ENCODE measurements at places on chromosomes 12 and 14. TPM values are rescaled to one million over a fixed set of nuclear protein-coding genes. Genes with fewer than 3 reads are reported as not detected.

Gene GYS2
- not detected for total RNA-seq

Gene EPS8
- 64.4 TPM for total RNA-seq

Gene ADIPOR2
- 61.1 TPM for total RNA-seq

Gene LMO3
- total RNA-seq, result 176 TPM

DNA sequence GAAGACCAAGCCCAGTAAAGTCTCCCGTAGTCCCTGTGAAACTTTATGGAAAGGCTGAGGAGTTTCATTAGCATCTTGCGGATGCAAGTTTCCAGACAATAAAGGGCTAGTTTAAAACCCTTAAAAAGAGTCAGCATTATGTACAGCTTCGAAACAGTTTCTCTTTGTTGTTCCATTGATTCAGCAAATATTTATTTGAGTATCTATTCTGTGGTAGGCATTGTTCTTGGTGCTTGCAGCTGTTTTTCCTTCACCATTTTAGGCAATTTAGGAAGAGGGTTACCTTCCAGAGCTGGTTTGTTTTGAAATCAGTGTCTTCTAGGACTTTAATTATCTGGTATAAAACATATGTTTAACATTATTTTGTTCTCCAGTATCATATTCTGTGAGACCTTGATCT lies 1.5 kb downstream of the SLIRP start:
- no peak for DNase-seq

GRCh38 chr12:75011120-75011519 lies 198.5 kb downstream of the KCNC2 start:
- DNase-seq, result no peak

DNA sequence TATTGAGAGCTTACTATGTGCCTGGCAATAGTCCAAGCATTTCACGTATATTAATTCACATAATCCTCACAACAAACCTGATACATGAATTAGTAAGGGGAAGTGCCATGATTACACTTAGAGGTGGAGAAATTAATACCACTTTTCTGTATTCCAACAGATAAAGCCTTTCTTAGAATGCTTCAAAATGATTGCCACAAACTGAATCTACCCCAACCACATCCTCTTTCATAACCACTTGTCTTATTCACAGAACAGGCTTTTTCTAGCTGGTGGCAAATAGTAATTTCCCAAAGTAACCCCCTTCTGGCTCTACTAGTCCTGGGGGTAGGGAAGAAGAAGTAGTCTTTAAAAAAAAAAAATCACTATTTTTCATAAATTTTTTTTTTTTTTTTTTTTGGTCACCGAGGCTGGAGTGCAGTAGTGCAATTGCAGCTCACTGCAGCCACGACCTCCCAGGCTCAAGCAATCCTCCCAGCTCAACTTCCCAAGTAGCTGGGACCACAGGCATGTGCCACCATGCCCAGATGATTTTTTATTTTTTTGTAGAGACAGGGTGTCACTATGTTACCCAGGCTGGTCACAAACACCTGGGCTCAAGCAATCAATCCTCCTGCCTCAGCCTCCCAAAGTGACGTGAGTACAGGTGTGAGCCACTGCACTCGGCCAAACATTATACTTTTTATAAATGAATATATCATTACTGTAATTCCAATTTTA lies 59.0 kb upstream of the ARID2 start:
- DNase-seq, result no peak

DNA sequence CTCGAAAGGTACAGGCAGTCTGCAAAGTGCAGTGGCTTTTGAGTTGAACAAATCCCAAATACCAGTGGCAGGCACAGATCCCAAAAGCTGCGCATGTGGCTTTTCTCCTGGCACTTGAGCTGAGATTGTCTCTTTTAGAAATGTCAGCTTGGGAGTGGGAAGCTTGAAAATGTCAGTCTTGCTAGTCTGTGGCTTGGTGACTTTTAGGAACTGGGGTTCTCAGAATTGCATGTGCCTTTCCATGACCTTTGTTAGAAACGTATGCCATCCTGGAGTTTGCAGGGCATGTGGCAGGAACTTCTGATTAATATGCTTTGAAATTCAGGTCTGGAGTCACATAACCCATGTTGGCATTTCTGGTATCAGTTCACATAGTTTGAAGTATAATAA lies 182.1 kb downstream of the CHST11 start:
- DNase-seq, result no peak
